ENCODE measurements at places on chromosomes 1 and 21. TPM values are rescaled to one million over a fixed set of nuclear protein-coding genes. Genes with fewer than 3 reads are reported as not detected.
A peak's percentile ranks its signal among the peaks of the same experiment; 100 is the strongest.

DNA sequence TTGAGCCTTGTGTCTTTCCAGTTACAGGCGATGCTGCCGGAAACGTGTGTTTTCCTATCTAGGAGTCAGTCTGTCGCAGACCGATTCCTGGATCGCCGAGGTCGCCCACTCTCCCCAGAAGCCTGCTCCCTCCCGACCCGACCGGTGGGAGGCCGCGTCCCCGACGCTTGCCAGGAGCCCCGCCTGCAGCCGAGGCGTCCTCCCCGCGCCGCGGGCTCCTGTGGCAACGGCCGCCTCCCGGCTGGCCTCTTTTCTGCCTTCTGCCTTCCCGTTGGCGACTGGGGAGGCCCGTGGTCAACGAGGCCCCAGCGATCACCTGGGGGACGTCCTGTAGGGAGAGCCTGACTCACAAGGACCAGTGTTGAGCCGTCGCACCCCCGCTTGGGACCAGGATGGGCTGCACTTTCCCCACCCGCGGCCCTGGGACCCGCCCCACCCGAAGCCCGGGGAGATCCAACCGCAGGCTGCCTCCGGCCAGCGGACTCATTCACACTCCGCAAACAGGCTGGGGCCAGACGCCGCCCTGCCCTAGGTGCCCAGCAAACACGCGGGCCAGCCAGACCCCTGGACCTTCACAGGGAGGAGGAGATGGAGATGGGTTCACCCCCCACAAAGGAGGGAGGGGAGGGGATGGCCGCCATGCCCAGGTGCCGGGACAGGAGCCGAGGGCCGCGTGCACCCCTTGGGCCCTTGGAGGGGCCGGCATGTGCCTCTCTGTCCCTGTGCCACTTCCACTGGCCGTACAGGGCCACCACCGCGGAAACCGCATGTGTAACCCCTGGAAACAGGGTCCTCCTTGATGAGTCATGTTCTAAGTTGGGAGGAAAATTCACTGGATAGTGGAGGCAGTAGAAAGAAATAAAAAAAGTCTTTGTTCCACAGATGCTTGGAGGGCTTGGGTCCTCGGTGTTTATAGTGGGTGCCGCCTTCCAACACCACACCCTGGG is 7.2 kb upstream of the COL6A1 start:
- peak; percentile 55 for DNase-seq
- peak overlapping the region; percentile 49 for H3K4me3 ChIP-seq
- no peaks in the 10 kb centered on the region for H3K27me3 ChIP-seq
- no peaks in the 10 kb centered on the region for H3K36me3 ChIP-seq
- H3K27ac ChIP-seq: peak overlapping the region; percentile 60
- no peaks in the 10 kb centered on the region for H3K4me1 ChIP-seq

DNA sequence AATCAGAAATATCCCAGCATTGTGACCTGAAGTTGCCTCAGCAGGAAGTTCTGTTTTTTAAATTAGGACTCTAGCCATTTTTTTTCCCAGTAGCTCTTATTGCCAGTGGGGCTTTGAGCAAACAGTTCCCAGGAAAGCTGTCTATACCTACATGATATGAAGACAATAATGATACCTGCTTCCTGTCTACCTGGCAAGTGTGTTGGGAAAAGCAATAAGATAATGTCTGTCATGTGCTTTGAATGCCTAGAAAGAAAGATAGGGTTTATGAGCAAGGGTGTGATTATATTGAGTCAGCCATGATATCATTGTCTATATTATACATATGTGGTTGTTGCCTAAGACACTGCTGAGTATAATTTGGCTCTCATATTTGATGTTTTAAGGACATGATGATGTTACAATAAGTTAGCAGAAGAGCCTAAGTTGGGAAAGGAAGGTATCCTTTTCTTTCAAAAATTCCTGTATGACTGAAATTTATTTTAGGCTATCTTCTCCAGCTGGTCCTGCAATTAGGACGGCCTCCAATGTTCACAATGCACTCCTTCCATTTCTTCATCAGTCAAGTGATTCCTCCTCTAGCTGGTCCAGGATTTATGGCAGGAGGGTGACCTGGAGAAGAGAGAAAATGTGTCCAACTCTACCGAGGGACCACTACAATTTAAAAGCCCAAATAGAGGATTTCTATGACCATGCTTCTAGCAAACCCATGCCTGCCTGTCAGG is 99.6 kb upstream of the CDC42BPA start:
- H3K27me3 ChIP-seq: no peaks in the 10 kb centered on the region
- no peak for DNase-seq
- no peaks in the 10 kb centered on the region for H3K36me3 ChIP-seq
- H3K4me1 ChIP-seq: no peaks in the 10 kb centered on the region
- H3K4me3 ChIP-seq: no peak overlapping the region

Gene CELA3B
- total RNA-seq: not detected

Gene SH3D21
- 5.1 TPM for total RNA-seq

Gene GBP5
- total RNA-seq: 1.2 TPM
